ENCODE measurements at places on chromosomes 4 and X. TPM values are rescaled to one million over a fixed set of nuclear protein-coding genes. Genes with fewer than 3 reads are reported as not detected.

The MAML3 gene
- total RNA-seq: 16.2 TPM

The UGT2B15 gene
- not detected for total RNA-seq

The TIGD4 gene
- total RNA-seq: 0.49 TPM

The DRD5 gene
- total RNA-seq: not detected

The PRRG3 gene
- 0.98 TPM for total RNA-seq

DNA sequence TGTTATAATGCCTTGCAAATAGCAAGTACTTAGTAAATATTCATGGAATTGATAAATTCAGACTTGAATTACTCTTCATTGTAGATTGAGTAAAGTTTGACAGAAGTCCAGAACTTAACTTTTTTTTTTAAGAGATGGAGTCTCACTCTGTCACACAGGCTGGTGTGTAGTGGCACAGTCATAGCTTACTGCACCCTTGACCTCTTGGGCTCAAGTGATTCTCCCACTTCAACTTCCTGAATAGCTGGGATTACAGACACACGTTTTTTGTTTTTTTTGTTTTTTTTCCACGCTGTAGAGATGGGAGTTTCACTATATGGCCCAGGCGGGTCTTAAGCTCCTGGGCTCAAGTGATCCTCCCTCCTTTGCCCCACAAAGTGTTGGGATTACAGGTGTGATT is 32.1 kb downstream of the UBE2K start:
- DNase-seq: no peak

DNA sequence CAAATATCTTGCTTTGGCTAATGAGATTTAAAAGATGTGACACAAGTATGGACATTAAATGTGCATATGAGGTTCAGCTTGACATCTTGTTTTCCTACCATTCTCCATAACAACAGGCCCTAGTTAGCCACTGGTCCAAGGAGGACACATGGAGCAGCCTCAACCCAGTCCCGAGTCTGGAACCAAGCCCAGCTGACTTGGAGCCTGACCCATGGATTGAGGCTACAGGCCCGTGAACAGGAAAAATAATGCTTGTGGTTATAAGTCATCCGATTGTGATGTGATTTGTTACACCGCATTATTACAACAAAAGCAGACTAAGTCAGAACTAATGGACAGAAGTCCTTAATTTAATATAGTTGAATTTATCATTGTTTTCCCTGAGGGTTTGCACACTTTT is 123.2 kb upstream of the BANK1 start:
- DNase-seq: no peak

DNA sequence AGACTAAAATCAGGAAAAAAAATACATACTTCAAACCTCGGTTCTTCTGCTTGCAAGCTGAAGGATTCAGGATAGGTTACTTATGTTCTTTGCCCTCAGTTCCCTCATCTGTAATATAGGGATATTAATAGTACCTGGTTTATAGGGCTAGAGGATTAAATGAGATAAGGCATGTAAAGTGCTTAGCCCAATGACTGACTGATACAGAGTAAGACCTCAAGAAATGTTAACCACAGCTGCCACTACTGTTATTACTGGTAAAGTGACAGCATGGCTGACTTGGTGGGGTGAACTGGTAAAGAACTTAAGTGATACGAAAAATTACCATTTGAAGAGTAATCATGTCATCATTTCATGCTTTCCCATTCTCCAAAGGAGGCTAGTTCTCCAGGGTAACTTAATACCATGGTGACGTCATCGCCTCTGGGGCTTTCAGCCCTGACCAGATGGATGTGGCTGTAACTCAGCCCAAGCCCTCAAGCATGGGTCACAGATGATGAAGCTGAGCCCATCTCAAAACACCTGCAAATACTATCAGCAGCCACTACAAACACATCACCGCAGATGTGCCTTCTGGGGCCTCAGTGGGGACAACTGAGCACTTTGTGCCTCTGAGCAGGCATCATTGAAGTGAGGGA is 44.5 kb upstream of the SCML1 start:
- no peak for DNase-seq

- no peak for DNase-seq
Measured at GRCh38 chrX:49237060-49237459, 1.8 kb downstream of the CCDC22 start.

DNA sequence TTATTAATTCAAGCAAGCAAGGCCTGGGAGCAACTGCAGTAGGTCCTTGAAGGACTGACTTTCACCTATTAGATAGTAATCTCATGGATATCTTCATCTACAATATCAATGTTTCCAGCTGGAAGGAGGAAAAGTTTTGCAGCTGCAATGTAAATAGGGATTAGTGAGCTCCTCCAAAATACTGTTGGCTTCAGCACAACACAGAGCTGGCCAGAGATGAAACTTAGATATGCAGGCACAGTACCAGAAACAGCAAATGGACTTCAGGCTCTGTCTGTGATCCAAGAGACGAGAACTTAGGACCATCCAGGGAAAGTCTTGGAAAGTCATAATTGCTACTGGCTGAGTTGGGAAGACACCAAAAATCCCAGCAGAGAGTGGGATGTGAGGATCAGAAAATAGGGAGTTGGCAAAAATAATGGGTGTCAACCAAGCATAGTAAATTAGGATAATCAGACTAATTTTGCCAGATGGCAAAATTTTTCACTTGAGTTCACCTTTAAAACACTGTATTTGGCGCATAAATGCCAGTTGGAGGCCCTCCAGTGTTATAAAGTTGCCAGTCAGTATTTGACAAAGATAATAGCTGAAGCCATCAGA is 57.5 kb downstream of the PARM1 start:
- no peak for DNase-seq

DNA sequence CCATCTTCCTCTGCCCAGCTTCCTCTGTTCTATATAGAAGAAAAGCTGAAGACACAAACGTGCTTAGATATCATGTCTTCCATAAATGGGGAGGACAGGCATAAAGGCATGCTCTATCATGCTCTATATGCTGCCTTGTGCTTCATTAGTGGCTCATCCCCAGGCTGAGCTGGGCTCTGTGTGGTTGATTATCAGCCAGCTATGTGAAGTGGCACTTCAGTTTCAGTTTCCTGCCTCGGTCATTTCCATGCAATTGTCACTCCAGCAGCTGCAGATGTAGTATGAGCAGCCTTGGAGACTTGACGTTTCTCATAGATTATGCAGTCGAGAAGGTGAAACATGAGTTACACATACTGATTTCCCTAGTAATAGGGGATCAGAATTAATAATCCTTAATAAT is 106.2 kb downstream of the SYTL5 start:
- DNase-seq: no peak

- no peak for DNase-seq
Measured at GRCh38 chr4:51932684-51933083, 87.5 kb downstream of the LRRC66 start.

DNA sequence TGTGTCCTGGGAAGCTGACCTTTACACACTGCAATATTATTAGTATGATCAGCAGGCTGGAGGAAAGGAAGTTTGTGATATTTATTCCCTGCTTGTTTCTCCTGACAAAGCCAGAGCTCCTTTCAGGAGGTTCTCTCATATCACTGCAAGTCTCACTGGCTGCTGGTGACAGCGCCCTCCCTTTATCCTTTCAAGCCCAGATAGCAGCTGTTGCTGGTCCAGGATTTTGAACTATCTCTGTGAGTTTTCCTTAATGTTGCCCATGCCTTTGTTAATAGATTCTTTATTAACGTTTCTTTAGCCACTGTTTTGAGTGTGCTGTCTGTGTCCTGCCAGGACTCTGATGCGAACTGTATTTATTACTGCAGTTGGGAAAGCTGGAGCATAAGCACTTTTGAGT is 518.7 kb downstream of the C4orf33 start:
- no peak for DNase-seq

Measured in vagina (tissue), 2 donors.